ENCODE measurements at places on chromosomes 12 and 14.

DNA sequence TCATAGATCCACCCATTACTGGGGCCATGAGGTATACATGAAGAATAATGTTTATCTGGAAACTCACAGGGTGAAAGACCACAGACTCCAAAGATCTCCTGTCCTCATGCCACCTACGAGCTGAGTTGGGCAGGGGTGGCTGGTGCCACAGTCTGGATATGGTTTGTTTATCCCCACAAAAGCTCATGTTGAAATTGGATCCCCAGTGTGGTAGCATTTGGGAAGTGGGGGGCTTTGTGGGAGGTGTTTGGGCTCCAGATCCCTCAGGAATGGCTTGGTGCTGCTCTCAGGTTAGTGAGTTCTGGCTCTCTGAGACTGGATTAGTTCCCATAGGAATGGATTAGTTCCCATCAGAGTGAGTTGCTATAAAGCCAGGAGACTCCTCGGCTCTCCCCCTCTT lies 192.3 kb upstream of the FSCB start:
- no peak for DNase-seq

DNA sequence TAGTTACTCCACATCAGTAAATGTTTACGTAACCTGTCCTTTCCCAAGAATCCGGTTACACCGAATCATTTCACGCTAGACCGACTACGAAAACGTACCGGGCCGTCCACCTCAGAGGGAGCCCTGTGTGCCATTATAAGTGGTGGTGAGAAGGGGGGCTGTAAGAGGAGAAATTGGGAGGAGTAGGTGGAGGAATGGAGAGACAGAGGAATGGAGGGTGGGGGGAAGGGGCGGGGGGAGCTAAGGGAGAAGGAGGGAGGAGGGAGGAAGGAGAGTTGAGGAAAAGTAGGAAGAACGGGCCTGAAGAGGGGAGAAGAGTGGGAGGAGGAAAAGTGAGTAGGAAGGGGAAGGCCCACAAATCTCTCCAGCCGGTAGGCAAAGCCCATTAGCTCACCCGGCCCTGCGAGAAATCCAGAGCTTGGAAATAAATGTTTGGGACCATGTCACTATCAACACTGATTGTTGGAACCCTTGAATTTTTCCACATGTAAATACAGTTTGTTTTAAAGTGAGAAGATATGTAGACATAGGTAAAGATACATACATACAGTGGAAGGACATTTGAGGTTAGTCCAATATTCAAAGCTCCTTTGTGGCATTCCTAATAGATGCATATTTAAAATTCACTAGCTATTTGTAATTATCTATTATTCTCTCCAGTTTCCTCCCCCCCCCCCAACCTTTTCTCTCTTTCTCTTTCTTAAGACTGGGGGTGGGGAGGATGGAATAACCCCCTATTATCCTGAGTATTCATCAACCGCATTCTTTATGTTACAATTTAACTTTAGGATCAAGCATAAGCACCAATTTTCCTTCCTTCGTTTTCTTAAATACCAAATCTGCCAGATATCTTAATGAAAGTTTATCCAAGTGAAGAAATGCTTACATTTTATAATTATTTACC lies 2.1 kb upstream of the FOXG1 start:
- no peak for DNase-seq

GRCh38 chr14:76767681-76768656 lies 6.7 kb downstream of the VASH1 start:
- DNase-seq: peak; percentile 59

DNA sequence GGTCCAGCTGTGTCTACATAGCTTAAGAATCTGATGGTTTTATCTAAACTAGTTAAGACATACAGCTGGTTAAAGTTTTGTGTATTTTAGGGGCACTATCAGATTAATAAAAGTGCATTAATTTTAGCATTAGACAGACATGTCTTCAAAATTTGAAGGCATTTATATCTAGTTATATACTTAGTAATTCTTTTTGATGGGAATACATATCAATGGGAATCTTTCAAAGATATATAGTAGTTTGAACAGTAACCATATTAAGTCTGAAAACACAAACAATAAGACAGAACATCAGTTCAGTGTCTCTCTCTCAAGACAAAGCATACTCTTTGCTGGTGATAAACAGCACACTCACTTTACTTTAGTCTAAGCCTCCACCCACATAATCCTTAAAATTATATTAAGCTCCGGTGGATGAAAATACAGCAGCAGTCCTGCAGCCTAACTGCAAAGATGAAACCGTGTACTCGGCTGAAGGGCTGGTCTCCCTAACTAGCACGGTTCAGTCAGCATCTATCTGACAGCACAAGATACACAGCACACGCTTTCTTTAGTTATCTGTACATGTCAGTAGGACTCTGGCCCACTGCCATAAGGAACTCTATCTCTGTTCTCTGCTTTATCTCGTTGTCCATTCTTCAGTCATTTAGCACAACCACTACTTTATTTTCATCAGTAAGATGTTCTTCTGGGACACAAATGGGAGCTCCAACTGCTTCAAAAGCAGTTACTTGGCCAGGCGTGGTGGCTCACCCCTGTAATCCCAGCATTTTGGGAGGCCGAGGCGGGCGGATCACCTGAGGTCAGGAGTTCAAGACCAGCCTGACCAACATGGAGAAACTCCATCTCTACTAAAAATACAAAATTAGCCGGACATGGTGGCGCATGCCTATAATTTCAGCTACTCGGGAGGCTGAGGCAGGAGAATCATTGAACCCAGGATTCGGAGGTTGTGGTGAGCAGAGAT lies 80.5 kb downstream of the MED13L start:
- DNase-seq: no peak

- DNase-seq: no peak
Observed at GRCh38 chr12:32605326-32606095, 73.6 kb upstream of the DNM1L start.

- DNase-seq: no peak
Observed at GRCh38 chr14:54743382-54743781, 159.2 kb downstream of the GCH1 start.

All from Jurkat, Clone E6-1 (cell line).